ENCODE measurements at places on chromosomes 12 and 14. TPM values are rescaled to one million over a fixed set of nuclear protein-coding genes. Genes with fewer than 3 reads are reported as not detected.

The CHMP4A gene
- total RNA-seq = 33.1 TPM

The GLT1D1 gene
- total RNA-seq = 11.8 TPM

The CCDC196 gene
- not detected for total RNA-seq

DNA sequence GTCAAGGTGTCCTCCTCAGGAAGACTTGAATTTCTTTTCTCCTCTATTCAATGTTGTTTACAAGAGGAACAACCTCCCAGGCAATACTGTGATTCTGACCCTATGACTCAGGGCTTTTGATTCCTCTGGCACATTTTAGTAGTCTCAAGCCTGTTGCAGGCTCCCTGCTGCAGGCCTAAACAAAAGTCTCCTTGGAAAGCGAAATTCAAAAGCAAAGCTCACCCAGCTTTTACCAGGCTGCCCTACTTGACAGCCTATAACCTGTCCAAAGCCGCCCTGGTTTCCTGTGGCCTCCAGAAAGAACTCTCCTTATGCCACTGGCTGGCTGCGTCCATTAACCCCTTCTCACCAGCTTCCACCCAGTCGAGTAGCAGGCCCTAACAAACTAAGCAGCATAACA is 11.6 kb downstream of the FGD6 start:
- H3K27ac ChIP-seq = peak overlapping the region; percentile 71
- H3K4me1 ChIP-seq = peaks cover 54% of the 10 kb centered on the region
- no peak for DNase-seq

DNA sequence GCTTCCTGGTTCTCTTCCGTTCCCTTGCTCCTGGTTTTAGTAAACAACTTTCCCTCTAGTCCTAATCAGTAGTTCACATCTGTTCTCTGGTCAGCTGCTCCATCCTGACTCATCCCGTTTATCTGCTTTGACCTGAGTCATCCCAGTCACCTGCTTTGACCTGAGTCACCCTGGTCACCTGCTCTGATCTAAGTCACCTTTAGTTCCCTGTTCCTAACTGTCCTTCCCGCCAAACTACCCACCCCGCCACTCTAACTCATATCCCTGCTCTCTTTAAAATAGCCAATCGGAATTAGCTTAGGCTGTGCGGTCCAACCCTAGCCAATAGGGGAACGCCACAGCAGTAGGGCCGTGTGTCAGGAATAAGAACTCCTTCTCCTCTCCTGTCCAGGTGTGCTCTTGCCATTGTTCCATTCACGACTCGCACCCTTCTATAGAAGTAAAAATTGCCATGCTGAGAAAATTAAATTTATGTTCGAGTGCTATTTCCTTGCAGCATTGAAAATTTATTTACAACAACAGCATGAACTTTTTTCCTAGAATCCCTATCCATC is 3.1 kb upstream of the ANKRD33 start:
- peaks cover 21% of the 10 kb centered on the region for H3K27me3 ChIP-seq
- peaks cover 17% of the 10 kb centered on the region for H3K4me1 ChIP-seq
- DNase-seq = no peak
- no peaks in the 10 kb centered on the region for H3K36me3 ChIP-seq
- H3K4me3 ChIP-seq = no peak overlapping the region

- no peak for DNase-seq
- H3K36me3 ChIP-seq = no peaks in the 10 kb centered on the region
- no peaks in the 10 kb centered on the region for H3K4me1 ChIP-seq
- no peak overlapping the region for H3K4me3 ChIP-seq
- no peaks in the 10 kb centered on the region for H3K27me3 ChIP-seq
Measured at GRCh38 chr14:51566831-51567582, 84.7 kb upstream of the FRMD6 start.

DNA sequence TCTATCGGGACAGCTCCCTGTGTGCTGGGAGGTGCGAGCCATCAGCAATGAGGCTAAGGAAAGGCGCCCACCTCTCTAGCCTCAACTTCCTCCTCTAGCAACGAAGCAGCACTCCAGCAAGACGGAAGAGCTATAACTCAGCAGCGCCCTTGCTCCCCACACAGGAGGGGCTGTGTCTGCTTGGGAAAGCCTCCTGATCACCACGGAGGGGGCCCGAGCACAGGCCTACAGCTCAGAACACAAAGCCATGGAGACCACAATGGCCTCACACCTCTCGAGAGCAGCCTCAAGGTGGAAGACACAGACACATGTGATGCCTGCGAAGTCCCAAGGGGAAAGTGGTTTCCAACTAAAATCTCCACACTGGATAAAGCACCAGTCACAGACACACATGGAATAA is 60.4 kb downstream of the CDC42BPB start:
- H3K4me3 ChIP-seq = no peak overlapping the region
- DNase-seq = no peak
- peaks cover 90% of the 10 kb centered on the region for H3K36me3 ChIP-seq
- H3K27ac ChIP-seq = no peak overlapping the region
- H3K4me1 ChIP-seq = no peaks in the 10 kb centered on the region

- no peaks in the 10 kb centered on the region for H3K4me1 ChIP-seq
- H3K27me3 ChIP-seq = no peaks in the 10 kb centered on the region
- H3K27ac ChIP-seq = no peak overlapping the region
- no peaks in the 10 kb centered on the region for H3K36me3 ChIP-seq
- no peak overlapping the region for H3K4me3 ChIP-seq
- no peak for DNase-seq
Measured at GRCh38 chr12:40959041-40959440, 229.1 kb upstream of the PDZRN4 start.

DNA sequence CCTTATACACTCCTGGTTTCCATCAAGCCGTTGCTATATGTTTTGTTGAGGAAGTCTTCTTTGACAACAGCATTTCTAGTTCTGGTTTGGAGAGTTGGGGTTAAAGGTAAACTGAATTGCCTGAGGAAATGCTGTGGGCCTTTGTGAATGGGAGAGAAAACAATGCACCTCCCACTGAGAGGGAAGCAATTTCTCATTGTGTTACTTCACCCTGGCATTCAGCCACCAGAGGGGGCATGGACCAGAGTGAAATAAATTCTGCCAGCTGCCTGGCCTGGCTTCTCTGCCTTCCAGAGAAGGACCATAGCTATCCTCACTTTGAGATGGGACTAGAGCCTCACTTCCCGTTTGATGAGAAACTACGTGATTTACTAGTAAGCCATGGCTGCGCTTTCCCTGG is 475.3 kb downstream of the EGLN3 start:
- H3K27me3 ChIP-seq = no peaks in the 10 kb centered on the region
- no peak overlapping the region for H3K4me3 ChIP-seq
- H3K27ac ChIP-seq = no peak overlapping the region

DNA sequence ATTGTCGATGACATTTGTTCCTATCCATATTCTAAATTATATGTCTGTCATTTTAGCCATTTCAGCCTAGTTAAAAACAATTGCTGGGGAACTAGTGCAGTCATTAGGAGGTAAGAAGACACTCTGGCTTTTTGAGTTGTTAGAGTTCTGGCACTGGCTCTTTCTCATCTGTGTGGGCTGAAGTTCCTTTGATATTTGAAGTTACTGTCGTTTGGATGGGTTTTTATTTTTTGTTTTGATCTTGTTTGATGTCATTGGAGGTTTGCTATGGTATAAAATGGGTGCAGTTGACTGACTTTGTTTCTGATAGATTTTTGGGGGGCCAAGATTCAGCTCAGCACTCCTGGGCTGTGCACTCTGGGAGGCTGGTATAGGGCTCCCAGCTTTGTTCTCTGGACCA is 20.7 kb upstream of the CD69 start:
- no peak for DNase-seq
- H3K4me1 ChIP-seq = no peaks in the 10 kb centered on the region
- no peaks in the 10 kb centered on the region for H3K36me3 ChIP-seq
- H3K27me3 ChIP-seq = no peaks in the 10 kb centered on the region
